ENCODE measurements at places on chromosomes 5 and 9.

DNA sequence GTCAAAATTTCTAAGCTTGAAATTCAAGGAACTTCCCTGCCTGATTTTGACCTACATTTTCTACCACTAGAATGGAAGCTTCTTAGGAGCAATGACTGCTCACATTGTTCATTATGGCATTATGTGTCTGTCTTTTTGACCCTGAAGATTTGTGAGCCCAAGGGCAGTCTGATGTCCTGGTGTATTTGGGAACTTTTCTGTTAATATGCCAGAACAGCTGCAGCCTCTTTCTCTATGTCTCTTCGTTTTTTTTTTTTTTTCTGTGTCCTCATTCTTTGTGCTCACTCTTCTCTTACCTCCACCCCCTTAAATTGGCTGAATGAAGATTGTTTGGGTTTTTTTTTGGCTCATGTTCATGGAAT lies 34.8 kb upstream of the TMC1 start:
- DNase-seq = no peak

DNA sequence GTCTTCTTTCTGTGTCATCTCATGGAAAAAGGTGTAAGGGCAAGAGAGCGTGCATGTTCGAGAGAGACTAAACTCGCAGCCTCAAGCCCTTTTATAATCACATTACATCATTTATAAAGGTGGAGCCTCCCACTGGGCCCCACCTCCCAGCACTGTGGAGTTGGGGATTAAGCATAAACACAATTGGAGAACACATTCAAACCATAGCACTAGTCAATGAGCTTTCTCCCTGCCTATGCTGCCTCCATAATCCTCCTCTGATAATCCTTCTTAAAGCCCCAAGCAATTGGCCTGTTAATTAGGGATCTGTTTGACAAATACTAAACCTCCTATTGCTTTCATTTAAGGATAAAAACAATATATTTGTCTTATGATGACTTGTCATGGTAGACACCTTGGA lies 99.6 kb downstream of the NMUR2 start:
- no peak for DNase-seq

DNA sequence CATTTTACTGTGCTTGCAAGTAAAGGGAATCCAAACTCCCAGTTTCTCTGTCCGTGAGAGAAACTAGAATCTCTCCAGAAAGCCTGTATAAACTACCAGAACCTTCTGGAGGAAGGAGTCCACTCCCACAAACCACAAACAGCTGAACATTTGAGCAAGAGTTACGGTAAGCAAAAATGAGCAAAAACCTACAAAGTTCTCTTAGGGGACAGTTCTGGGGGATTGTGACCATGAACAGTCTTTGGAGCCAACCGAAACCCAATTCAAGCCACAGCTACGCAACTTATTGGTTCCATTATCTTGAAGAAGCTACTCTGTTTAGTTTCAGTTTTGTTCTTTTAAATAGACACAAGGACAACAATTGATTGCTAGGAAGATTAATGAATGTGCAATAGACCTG lies 330.6 kb downstream of the ASTN2 start:
- DNase-seq = no peak

DNA sequence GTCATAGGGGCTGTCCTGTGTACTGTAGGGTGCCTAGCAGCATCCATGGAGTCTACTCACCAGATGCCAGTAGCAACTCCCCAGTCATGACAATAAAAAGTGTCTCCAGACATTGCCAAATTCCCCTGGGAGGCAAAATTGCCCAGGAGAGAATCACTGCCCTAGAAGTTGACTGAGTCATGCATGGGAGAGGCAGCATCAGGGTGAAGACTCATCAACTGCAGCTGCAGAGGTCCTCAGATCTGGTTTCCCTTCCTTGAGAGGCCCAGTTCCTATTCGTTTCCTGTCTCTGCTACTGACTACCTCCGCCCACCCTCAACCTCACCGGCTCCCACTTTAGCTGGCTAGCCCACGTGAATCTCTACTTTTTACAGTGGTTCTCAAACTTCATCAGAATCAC lies 88.6 kb upstream of the AGXT2 start:
- peak; percentile 7 for DNase-seq

DNA sequence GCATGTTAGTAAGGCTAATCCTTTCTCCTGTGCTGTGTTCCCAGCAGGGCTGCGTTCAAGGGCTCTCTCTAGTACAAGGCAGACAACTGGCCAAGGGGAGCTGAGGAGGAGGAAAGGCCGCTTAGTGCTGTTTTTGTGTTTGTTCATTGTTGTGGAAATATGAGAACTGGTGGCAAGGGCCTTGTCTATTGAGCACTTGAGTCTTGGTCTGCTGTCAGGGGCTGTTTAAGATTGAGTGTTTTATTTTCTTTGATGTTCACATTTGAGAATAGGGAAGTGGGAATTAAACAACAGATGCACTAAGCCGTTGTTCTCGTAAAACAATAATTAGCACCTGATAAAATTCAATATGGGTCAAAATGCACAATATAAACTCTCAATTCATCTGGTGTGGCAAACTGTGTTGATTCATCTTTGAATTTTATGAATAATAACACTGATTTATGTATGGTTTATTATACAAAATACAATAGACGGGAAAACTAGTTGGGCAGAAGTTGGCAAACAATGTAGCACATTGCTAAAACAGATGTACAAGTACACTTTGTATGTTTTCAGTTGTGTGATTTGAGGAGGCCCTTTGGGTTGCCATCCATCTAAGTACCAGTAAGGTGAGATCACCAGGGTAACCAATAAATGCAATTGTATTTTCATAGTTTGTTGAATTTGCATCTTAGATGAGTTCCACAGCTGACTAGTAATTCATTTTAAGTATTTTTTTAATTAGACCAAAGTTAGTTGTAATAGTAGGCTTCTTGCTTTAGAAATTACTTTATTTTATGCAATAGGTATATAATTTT lies 97.6 kb upstream of the GRHPR start:
- no peak for DNase-seq

GRCh38 chr9:121393318-121393717 lies 23.3 kb upstream of the STOM start:
- no peak for DNase-seq

DNA sequence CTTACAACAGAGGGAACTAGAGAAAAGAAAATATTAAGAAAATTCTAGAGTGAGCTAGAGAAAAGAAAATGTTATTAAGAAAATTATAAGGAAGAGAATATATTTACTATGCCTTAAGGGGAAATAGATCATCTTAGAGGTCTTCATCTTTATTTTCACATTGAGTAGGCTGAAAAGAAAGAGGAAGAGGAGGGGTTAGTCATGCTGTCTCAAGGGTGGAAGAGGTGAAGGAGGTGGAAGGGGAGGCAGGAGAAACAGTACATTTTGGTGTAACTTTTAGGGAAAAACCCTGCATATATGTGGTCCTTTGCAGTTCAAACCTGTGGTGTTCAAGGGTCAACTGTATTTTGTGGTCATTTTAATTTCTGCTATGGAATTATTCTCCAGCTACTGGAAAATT lies 46.6 kb downstream of the PPIP5K2 start:
- no peak for DNase-seq

GRCh38 chr5:68950125-68950524 lies 143.7 kb upstream of the SLC30A5 start:
- DNase-seq = no peak

- no peak for DNase-seq
Observed at GRCh38 chr9:122978601-122979000, 37.8 kb downstream of the RABGAP1 start.

DNA sequence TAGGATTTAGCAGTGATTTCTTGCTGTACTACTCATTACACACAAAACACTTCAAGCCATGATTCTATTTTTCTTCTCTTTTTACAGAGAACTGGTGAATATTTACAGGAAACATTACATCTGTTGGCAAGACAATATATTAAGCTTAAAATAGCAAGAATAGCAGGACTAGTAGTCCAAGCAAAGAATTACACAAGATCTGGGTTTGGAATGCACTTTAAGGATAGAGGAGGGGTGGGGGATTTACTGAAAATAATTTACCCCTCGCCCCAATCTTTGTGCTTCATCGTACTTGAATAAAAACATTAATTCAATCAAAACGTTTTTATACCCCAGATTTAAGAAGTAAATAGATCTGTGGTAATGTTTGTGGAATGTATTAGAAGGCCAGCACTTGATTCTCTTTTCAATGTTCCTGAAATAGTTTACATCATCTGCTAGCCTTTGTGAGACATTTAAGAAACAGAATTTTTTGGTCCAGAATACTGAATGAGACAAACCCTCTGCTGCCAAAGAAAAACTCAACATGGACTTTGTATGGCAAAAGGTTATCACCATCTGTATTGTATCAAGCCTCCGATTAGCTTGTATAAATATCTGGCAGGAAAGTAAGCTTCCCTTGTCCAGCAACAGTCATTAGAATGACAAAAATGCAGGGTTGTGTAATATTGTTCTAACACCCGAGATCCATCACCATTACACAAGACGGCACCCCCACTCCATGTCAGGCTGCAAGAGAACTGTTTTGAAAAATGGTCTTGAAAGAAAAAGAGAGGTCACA lies 23.8 kb downstream of the SVEP1 start:
- no peak for DNase-seq

- no peak for DNase-seq
Observed at GRCh38 chr9:89052470-89053097, 61.3 kb downstream of the S1PR3 start.

DNA sequence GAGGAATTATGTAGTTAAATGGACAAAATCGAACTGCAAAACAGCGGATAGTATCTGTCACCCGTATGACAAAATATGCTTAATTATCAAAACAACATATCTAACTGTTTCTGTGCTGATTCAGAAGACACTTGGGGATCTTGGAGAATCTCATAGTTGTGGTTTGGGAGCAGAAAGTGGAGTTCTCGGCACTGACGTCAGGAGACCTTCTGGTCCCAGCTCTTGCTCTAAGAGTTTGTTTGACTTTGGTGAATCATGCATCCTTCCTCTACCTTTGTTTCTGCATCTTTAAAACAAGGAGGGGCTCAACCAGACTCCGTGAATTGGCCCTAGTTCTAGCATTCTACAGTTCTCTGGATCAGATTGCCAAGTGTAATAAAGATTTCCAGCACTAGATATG lies 37.0 kb upstream of the TAF1L start:
- DNase-seq = no peak

DNA sequence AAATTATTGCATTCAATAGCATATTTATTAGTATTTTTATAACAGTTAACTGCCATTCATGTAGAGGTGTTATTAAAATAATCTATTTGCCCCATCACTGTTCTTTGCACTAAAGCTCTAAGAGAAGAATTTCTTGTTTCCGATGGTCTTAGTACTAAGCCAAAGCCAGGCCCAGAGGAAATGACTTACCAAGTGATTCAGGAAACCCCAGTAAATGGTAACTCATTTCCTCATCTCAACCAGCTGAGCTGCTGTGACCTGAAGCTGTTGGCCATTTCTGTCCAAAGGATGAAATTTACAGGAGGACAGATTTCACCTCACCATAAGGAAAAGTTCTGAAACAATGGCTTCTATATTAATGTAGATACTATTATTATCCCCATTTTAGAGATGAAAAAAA lies 117.0 kb downstream of the PIK3R1 start:
- no peak for DNase-seq

DNA sequence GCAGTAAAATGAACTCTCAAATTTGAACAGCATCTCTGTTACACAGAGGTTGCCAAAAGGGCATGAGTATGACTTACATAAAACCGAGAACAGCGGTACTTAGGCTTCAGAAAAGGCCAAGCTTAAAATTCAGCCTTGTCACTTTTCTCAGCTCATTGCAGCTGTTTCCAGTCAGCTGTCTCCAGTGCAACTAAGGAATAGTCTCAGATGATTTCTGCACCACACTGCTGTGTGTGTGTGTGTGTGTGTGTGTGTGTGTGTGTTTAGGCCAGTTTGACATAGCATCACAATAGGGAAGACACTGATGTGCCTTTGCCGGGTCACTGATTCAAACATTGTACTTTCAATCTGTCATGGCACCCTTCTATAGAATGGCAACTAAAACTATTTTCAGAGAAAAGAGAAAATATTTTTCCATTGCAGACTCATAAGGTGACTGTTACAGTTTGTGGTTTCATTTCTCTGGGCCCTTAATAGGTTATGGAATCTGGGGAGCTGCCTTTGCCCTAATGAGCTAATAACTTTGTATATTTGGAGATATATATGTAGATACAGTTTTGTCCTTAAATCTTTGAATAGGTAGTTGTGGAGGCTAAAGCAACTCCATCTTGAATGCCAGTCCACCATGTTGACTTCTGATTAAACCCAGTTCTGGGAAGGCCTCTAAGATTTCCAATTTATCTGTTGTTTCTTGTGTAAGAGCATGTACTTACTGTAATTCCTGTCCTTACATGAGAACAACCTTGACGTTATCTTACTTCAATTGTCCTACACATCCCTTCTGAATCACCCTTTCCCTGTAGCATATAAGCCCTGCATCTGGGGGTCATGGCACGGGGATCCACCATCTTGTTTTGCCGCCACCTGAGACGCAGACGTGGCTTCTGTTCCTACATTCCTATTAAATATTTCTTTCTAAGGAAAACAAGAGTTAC lies 4.5 kb downstream of the LSM11 start:
- DNase-seq = no peak

GRCh38 chr5:53779541-53779981 lies 219.1 kb downstream of the NDUFS4 start:
- no peak for DNase-seq

GRCh38 chr5:130206686-130207085 lies 302.4 kb downstream of the CHSY3 start:
- no peak for DNase-seq

- DNase-seq = no peak
Observed at GRCh38 chr5:99815-100214, 7.8 kb downstream of the PLEKHG4B start.

GRCh38 chr5:170021506-170021905 lies 41.2 kb upstream of the INSYN2B start:
- no peak for DNase-seq

DNA sequence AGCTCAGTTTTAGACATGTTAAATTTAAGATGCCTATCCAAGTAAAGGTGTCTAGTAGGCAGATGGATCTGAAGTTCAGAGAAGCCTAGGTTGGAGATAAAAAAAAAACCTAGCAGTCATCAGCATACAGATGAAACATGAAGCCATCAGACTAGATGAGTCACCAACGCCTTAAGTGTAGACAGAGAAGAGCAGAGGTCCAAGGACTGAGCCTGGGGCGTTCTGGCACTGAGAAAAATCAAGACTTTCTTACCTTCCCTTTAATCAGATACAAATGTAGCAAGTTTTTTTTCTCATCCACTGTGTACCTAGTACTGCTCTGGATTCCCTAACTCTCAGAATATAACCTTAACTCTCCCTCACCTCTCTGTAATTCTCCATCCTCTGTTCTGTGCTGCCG lies 97.3 kb downstream of the SIL1 start:
- no peak for DNase-seq

- DNase-seq = no peak
Observed at GRCh38 chr5:73266925-73267765, 94.2 kb downstream of the TMEM174 start.
